ENCODE measurements at places on chromosomes 1 and 21. TPM values are rescaled to one million over a fixed set of nuclear protein-coding genes. Genes with fewer than 3 reads are reported as not detected.

- no peak for DNase-seq
Measured at GRCh38 chr1:182331387-182331786, 60.2 kb downstream of the GLUL start.

GRCh38 chr1:92797961-92798360 lies 13.1 kb upstream of the EVI5 start:
- no peak for DNase-seq

DNA sequence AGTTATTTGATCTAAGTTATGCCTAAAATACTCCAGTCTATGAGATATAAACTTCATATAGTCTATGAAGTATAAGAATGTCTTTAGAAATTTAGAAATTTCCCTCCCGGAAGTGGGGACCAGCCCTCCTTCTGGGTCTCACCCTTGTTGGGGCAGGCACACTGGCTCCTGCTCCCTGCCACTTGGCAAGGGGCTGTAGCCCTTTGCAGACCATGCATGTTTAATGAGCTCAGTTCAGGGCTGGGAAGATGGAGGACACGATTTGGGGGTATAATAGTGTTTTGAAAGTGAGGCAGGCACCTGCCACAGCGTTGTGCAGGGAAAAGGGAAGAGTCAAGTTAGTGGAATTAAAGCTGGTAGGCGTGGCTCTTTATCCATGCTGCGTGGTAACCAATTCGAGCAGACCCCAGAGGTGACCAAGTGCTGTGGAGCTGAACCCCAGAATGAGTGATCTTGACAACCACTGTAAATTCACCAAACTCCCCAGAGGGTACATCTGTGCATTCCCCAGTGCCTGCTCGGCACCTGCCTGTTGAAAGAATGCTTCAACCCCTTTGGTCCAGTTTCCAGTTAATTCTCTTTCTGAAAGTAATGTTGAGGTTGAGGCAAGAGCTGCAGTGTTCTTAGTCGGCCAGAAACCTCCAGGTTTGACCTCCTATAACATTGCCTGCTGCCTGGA lies 79.6 kb downstream of the DOP1B start:
- DNase-seq, result no peak

GRCh38 chr1:185560760-185561159 lies 173.4 kb upstream of the HMCN1 start:
- DNase-seq, result peak; percentile 39

DNA sequence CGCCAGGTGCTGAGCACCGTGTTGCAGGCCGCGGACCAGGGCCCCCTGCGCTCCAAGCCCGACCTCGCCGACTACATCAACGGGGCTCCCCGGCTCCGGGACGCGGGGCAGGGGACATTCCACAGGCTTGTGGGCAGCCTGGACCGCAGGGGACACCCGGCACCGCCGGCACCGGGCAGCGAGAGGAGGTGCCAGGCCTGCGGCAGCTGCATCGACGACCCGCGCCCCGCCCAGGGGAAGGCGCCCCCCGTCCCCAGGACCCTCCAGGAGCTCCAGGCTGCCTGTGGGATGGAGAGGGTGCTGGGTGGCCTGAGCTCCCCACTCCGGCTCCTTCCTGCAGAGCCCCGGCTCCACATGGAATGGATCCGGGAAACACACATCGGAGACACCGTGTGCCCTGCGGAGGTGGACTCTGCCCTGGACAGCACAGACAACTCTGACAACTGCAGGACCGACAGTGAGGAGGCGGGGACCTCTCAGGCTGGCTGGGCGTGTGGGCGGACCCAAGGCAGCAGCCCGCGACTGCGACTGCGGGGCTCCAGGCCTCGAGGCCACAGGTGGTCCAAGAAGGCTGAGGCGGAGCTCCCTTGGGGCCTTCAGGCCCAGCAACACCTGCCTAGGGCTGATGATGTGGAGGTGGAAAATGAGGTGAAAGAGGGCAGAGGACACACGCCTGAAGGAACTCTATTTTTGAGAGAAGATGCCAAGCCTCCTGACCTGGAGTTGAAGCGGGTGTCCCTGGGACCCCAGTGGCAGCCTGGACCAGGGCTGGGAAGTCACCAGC lies 22.8 kb downstream of the KIAA1614 start:
- no peak for DNase-seq

GRCh38 chr1:90707363-90707710 lies 9.8 kb downstream of the BARHL2 start:
- no peak for DNase-seq

The SLC30A2 gene
- not detected for total RNA-seq

The LRRC53 gene
- not detected for total RNA-seq

The DISP1 gene
- 2.0 TPM for total RNA-seq
